Muscle of back (tissue), 13 donors: ENCODE measurements at places on chromosomes 16 and 17. TPM values are rescaled to one million over a fixed set of nuclear protein-coding genes. Genes with fewer than 3 reads are reported as not detected.

- no peak for DNase-seq
Observed at GRCh38 chr17:65364438-65364837, 197.0 kb downstream of the AXIN2 start.

The ZMYND15 gene
- polyA plus RNA-seq, result 0.30 TPM

The ANKRD40CL gene
- not detected for polyA plus RNA-seq

The PMM2 gene
- polyA plus RNA-seq, result 20.6 TPM

The TUBB3 gene
- polyA plus RNA-seq, result 11.7 TPM

The CD300LB gene
- polyA plus RNA-seq, result 0.20 TPM

DNA sequence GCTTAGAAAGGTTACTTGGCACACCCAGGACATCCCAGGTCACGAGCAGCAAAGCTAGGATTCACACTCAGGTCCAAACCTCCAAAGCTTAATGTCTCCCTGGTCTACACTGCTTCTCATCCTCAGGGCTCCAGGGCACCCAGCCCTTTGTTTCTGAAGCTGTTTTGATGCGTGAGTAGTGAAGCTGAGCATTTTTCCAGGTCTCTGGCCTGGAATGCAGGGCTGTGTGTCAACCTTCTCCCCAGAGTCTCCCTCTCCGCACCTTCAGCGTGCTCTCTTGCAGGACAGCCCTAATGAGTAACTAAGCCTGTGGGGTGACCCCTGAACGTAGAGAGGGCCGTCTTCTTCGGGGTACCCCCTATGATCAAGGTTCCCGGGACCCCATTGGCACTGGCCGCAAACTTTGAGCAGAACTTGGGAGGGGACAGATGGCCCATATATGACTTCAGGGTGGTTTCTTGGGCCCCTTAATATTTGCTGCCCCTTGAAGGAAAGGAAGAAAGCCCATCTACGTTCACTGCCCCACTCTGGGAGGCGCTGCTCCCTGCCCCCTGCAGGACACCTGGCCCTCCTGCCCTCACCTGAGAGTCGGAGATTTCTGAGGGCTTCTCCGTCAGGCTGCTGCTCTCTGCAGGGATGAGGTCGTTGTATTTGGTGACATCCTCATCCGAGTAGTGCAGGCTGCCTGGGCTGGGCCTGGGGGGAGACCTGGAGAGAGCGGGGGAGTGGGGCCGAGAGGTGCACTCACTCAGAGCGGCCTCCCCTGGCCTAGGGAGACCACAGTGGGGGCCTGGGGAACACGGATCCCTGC lies 36.4 kb upstream of the CDC42EP4 start:
- no peak for DNase-seq

DNA sequence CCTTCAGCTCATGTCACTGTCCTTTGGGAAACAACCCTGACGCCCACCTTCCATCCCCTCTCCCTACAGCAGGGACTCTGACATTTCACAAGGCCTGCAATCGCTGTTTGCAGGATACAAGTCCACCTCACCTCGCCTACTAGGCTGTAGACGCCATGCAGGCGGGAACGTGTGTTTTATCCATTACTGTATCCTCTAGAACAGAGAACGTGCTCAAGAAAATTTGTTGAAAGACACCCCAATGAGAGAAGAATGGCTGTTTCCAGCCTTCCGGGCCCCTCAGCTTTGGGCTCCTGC lies 1.5 kb upstream of the TTYH2 start:
- DNase-seq, result no peak

GRCh38 chr17:68497885-68498319 lies 14.3 kb upstream of the PRKAR1A start:
- no peak for DNase-seq

DNA sequence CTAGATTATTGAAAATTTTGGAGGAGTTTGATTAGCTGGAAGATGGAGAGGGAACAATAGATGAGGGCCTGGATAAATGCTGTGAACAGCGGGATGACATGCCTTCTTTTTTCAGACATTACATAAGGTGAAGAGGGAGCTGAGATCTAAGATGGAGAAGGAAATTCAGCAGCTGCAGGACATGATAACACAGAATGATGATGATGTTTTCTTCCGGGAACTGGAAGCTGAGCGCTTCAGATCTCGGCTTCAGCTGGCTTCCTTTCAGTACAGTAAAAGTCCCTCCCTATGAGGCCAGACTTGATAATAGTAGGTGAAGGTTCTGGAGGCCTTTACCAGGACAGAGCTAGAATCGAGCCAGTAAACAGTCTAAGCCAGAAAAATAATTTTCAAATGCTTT lies 30.7 kb downstream of the CEP95 start:
- no peak for DNase-seq

GRCh38 chr17:78888941-78889518 lies 14.0 kb downstream of the CEP295NL start:
- no peak for DNase-seq

DNA sequence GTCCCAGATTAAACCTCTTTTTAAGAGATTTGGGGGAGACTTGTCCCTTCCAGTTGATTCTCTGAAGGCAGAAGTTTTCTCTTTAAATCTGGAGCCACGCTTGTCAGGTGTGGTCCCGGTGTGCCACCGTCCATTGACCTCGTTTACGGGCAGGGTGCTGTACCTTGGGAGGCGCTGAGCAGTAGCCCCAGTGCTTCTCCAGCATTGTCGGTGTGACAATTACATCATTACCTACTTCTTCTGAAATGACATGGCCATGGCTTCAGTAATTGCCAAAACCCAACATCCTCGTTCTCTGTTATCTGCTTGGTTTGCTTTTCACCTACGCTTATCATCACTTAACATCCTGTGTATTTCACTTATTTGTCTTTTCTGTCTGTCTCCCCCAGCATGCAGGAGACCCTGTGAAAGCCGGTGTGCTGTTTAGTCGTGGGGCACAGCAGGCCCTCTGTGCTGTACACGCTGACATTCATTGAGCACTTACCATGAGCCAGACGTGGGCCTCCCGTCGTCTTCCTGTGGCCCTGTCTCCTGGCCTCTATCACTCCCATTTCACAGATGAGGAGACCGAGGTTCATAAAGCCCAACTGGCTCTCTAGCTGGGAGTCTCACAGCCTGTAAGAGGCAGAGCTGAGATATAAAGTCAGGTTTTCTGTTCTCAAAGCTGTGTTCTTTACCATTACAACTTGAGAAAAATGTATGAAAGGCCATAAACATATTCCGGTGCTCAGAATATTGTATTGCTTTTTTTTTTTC lies 143.9 kb downstream of the CMIP start:
- DNase-seq, result no peak

The MGAT5B gene
- polyA plus RNA-seq, result 0.43 TPM

GRCh38 chr16:87924041-87924810 lies 12.1 kb downstream of the CA5A start:
- no peak for DNase-seq

- DNase-seq, result no peak
Observed at GRCh38 chr17:75834928-75835653, 9.1 kb downstream of the UNC13D start.

DNA sequence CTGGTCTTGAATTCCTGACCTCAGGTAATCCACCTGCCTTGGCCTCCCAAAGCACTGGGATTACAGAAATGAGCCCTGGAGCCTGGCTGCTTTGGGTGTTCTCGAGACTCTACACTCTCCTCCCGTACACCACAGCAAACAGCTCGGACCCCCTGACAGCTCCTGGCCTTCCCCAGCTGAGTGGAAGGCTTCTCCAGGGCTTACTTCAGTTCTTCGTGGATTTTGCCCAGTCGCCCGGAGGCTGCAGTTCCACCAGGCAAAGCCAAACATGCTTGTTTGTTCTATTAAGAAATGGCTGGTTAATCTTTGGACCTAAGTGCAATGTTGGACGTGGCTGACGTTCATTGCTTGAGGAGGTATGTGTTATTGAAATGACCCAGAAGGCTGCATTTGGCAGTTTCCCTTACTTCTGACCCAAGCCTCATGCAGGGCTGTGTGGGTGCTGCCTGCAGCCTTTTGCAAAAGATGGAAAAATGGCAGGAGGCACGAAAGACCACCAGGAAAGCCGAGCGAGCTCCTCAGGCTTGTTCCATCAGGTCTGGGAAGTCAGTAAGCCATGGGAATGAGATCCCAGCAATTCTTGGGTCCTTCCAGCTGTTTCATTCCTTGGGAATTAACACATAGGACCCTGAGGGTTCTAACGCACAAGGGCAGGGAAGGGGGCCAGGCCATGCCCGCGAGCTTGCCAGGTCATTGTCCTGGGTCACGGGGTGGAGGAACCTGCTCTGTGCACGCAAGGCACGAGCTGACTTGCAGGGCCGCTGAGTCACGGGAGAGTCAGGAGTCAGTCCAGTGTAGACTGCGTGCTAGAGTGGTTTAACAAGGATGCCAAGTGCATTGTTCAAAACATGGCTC lies 23.9 kb upstream of the KLHDC4 start:
- DNase-seq, result no peak

GRCh38 chr17:8892338-8892690 lies 24.8 kb upstream of the PIK3R6 start:
- DNase-seq, result no peak
